AG20443 (cell line): ENCODE measurements at places on chromosomes 13 and 19.

DNA sequence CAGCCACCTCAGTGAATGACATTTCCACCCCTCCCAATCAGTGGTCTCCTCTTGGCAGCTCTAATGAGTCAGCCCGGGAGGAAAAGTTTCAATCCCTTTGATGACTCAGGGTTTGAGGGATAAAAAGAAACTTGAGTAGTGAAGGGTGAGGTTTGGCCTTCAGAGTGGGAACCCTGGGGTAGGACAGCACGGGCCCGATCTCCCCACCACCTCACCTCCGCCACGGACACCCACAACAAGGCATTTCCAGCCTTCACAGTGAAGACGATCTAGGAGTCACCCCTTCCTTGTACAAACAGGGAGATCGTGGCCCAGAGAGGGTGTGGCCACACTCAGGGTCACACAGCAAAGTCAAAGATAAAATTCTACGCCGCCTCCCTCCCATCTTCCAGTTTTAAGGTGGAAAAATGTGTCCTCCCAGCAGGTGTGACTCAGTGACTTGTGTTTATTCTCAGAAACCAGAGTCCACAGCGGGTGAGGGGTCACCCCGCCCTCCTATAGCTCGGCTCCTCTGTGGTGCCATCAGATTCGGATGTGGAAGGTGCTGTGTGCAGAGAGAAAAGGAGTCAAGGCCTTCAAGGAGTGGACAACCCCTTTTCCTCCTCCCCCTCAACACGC lies 12.3 kb downstream of the CIB3 start:
- DNase-seq, result peak; percentile 58

DNA sequence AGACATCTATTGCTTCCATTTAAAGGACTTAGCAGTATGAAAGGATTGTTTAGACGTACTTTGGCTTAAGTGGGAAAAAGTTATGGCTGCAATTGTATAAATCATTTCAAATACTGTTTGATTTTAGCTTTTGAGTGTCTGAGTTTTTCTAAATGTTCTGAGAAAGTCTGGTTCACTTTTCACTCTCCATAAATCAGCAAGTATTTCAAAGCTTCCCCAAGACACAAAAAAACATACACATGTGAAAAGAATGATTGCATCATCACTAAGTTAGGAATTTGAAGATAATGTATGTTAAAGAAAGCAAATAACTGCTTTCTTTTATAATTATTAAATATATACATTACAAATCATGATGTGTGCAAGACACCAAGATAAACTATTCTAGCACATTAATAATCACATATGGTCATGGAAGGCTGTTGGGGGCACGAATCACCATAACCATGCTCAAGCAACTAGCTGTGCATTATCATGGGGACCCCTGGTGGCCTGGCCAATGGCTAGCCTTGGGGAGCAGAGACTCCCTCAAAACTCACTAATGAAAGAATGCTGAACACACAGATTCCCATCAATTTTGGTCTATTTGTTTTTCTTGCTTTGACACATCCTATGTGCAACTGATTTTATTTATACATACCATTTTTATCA lies 111.1 kb downstream of the MIPEP start:
- no peak for DNase-seq

GRCh38 chr13:42036711-42037110 lies 11.7 kb upstream of the DGKH start:
- no peak for DNase-seq

- DNase-seq, result no peak
Measured at GRCh38 chr19:56838024-56838908, 2.3 kb downstream of the PEG3 start.

DNA sequence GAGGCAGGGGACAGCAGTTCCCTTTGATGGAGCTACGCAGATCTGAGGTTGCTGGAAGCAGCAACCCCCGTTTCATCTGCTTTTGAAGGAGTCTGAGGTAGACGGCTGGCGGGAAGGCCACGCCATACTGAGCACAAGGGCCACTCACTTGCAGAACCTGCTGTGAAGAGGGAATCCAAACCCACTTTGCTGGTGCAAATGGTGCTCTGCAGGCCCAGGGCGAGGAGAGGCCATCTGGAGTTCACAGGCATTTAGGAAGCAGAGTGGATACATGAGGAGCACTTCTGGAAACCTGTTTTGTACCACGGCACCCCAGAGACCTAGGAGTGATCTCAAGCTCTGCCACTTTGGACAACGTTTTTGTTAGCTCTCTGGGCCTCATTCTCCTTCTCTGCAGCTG lies 227.8 kb downstream of the UQCRFS1 start:
- no peak for DNase-seq
